Stimulated activated CD4-positive, alpha-beta T cell treated with anti-CD3 and anti-CD28 coated beads, Interleukin-15, amount 100 ng/mL, for 1 hour (primary cell): ENCODE measurements at places on chromosomes 4 and X.

- no peak for DNase-seq
These were observed 23.5 kb upstream of the PDZD4 start for GRCh38 chrX:153853902-153854267.

- no peak for DNase-seq
These were observed 19.7 kb upstream of the GRPR start for GRCh38 chrX:16103625-16104024.

DNA sequence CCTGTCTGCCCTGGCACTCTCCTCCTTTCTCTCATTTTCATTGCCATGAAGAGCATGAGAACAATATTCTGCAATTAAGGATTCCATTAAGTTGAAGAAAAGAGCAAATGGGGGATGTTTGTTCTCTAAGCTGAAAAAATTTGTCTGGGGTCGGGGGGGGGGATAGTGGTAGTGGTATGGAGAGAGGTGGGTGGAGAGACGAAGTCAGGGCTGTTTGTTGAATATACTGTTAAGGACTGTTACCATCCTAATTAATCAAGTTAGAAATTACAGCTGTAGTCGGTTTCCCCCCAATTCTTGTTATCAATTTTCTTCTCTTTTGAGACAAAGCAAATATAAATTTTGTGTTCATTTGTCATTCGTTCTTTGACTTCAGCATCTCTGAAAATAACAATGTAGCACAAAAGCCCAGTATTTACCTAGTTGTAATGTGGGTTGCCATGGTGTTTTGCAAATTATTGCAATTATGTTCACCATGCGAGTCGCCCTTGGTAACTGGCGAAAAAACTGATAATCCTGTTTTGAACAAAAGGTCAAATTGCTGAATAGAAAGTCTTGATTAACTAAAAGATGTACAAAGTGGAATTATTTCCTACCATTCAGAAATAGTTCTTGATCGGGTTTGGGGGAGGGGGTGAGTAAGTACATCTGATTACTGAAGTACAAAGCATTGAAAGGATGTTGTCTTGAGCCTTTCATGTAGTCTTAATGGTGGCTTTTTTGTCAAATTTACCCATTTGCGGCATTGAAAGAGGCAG lies 139.1 kb downstream of the ARX start:
- DNase-seq: no peak

- no peak for DNase-seq
These were observed 1029.3 kb downstream of the TECRL start for GRCh38 chr4:63379750-63380522.

DNA sequence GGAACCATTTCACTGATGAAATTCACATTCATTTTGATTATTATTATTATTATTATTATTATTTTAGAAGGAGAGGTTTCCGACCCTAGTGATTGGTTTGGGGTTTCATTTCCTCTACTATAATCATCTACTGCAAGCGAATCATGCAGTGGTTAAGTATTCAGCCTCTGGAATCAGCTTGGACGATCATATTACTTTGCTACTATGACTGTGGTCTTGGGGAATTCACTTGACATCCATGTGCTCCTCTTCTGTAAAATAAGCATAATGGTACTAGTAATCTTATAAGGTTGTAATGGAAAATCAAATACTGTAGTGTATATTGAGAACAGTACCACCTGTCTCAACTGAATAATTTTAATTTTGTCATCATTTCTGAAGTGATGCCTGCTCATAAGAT lies 132.1 kb upstream of the SLC4A4 start:
- DNase-seq: no peak

GRCh38 chr4:27490315-27490714 lies 629.7 kb downstream of the STIM2 start:
- no peak for DNase-seq

DNA sequence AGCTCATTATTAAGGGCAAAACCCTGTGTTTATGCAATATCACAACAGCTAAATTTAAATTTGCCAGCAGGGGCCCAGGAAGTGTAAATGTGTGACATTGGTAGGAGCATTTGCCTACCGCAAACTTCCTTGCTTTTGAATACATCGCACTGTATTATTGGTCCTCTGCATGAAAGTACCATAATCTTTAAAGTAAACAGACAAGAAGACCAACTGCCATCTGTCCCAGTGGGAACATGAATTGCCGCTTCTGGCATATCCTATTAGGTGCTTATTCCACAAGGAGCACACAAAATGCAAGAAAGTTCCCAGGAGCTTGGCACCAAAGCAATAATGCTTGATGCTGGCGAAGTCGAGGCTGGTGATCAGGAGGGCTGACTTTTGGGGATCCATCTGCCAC lies 51.3 kb downstream of the SOD3 start:
- DNase-seq: no peak
